ENCODE measurements at places on chromosomes 5 and 9. TPM values are rescaled to one million over a fixed set of nuclear protein-coding genes. Genes with fewer than 3 reads are reported as not detected.

DNA sequence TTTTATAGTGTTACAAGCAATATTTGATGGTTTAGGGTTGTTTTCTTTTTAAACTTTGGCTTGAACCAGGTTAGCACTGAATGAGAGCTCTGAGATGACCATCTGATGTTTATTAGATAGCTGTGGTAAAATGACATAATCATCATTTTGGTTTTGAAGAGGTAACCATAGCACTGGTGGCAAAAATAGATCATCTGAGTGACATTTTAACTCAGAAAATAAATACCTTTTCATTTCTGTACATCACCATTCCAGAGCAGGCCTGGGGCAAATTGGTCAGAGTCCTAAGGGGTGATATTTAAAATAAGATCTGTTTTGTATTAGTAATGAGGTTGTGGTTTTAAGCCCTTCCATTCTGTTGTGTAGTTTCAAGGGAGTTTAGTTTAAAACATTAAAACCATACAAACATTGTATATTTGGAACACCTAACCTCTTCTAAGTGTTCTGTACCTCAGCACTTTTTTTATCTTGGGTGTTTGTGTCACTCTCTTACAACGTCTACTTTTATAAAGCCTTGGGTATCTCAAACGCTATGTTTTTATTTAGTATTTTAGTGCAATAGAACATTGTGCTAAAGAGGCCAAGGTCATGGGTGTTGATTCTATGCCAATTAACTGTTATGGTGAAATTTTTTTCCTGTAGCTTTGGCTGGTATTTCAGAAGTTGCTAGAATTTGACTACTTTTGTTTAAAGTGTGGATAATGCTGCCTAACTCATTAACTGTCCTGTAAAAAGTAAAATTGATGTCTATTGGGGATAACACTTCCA lies 166.1 kb downstream of the CD180 start:
- no peak for DNase-seq

PIP5K1B gene
- total RNA-seq: 1.3 TPM

MAMDC2 gene
- 135 TPM for total RNA-seq

DNA sequence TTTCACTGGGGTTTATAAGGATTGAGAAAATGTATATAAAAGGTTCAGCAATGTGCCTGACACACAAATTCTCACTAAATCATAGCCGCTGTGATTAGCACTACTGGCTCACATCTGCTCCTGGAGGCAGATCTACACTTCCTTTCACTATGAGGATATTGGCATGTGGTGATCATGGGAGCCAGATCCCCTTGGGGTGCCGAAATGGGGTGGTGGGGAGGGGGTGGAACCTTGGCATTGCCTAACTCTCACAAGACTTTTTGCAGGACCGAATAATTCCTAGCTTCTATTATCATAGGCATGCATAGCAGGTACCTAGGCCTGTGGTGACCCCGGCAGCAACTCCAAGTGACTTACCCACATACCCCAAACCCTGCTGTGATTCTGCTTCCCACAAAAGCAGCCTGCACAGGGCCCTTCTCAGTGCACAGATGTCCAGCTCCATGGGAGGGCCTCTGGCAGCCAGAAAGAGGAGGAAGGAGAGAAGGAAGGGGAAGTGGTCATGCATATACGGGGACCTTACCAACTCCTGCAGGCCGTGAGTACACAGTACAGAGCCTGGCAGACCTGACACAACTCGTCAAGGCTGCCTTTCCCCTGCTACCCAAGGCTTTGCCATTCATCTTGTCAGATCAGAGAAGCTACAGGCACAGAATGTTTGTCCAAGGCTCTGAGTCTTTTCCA lies 61.3 kb upstream of the IQGAP2 start:
- no peak for DNase-seq

GRCh38 chr9:130601100-130601499 lies 21.7 kb downstream of the FUBP3 start:
- DNase-seq: no peak

LHX3 gene
- not detected for total RNA-seq

NR5A1 gene
- total RNA-seq: 0.26 TPM
